ENCODE measurements at places on chromosomes 1 and 21.
A peak's percentile ranks its signal among the peaks of the same experiment; 100 is the strongest.

DNA sequence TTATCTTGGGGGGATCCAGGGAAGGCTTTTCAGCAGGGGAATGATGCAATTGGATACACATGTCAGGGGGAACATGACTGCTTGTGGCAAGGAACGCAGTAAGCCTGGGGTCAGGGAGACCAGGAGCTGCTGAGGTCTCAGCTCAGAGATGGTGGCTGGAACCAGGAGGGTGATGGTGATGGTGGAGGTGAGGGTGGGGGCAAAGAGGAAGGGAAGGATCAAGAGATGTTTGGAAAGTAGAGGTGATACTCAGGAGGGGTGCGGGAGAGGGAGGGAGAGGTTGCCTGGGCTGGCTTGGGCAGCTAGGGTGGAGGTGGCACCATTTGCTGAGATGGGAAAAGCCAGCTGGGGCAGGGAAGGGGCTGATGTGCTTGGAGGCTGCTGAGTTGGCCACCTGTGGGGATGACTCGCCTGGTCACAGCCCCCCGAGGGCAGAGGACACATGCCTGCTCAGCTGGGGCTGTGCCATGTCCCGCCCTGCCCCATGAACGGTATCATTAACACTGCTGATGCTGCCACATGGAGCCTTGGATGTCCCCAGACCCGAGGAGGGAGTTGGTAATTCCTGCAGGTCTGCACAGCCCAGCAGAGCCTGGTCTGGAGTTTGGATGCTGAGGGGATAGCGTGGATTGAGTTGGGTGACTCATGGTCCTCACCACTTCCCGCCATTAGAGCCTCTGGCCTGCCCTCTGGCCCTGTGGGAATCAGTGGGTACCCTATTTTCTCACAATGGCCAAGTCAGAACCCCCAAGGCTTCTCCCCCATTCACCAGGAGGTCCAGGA is 6.3 kb upstream of the PADI1 start:
- DNase-seq = no peak

GRCh38 chr1:202158810-202159533 is 1.4 kb downstream of the PTPN7 start:
- no peak for DNase-seq

GRCh38 chr1:207510444-207510843 is 14.5 kb downstream of the CR1 start:
- no peak for DNase-seq

DNA sequence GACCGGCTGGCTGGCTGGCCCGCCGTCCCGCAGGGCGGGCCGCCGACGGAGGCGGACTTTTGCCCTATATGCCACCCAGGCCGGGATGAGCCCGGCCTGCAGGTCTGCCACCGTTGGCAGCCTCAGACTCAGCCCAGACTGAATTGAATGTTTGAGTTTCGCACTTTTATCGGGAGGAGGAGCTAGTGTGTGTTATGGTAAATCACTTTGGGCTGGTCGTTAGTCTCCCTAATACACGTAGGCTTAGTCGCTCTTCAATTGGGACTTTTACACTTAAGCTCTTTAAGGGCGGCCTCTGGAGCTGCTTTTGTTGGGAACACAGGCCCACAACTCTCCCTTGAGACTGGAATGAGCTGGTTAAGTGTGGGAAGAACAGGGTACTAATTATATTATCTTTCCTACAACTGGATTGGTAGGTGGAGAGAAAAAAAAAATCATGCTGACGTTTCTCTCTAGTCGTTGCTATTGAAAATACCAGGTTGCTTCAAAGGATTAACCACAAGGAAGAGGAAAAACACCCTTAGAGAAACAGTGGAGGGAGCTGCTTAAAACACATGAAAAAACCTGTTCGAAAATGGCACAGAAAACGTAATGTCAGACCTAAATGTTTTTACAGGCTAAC is 1.4 kb upstream of the IRF2BP2 start:
- peak; percentile 82 for DNase-seq

- peak; percentile 59 for DNase-seq
These were observed 16.3 kb downstream of the IER5 start for GRCh38 chr1:181104790-181105133.

DNA sequence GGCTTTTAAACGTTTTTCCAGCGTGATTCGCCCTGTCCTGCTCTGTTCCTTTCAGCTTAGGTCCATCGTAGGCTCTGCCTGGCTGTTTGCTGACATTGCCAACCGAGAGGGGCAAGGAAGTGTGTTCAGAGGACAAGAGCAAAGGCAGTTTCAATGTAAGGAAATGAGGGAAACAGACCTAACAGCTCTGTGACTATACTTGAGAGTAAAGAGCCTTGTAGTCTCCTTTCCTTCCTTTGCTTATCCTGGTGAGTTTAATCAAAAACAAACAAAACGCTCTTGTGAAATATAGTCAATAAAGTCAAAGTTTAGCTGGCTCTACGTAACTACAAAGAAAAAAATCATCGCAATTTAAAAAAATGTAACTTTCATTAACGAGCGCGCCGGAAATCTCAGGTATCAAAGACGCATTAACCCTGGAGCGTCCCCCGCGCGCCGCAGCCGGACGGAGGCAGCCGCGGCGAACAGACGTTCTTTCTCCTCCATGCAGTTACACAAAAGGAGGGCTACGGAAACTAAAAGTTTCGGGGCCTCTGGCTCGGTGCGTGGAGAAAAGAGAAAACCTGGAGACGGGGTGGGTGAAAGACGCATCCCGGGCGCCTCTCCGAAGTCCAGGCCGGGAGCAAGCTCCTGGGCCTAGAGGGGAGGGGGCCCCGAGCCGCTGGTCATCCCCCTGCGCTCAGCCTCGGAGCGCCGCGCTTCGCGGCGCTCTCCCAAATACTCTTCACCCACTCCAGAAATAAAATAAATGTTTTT is 617 bp upstream of the ADGRL2 start:
- no peak for DNase-seq

DNA sequence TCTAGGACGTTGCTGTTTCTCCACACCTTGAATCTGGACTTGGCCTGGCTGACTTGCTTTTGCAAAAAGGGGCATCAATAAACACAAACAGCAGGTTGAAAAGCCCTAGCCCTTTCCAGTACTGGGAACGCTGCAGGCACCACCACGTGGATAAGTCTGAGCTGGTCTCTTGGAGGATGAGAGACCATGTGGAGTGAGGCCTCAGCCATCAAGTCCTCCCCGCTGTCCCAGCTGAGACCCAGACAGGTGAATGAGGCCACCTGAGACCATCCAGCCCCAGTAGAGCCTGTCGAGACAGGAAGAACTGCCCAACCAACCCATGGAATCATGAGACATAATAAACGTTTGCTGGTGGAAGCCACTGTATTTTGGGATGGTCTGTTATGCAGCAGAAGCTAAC is 688.7 kb downstream of the PTPRU start:
- no peak for DNase-seq

- no peak for DNase-seq
These were observed 70.5 kb upstream of the RUNX1 start for GRCh38 chr21:35119501-35120047.

GRCh38 chr1:35971601-35972000 is 40.7 kb downstream of the AGO3 start:
- no peak for DNase-seq

DNA sequence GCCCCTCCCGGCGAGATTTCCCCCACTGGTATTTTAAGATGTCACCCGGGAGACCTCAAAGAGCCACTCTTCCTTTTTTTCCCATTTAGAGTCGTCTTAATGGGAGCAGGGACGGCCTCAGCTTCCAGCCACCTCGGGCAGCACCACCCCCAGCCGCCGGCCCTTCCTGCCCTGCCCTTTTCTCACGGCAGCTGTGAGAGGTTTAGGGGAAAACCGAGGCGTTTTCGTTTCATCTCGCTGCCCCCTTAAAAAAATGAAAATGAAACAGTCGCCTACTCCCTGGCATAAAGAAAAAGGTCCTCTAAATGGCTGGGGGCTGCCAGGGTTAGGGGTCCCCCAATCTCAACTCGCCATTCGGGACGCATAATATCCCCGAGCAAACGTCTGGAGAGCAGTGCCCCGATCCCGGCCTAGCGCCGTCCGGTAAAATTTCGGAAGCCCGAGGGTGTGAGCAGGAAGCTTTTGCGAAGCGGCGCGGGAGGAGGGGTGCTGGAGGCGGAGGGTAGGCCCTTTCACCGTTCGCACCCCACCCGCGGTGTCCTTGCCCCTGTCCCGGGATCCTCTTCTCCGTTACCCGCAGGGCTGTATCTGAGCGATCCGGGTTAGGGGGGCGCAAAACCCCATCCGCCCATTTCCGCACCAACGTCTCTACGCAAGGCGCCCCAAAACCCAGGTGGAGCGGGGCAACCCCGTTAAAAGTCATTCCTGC is 1.2 kb downstream of the RUNX3 start:
- peak; percentile 49 for DNase-seq

GRCh38 chr1:86149591-86149990 is 7.0 kb downstream of the COL24A1 start:
- DNase-seq = no peak

DNA sequence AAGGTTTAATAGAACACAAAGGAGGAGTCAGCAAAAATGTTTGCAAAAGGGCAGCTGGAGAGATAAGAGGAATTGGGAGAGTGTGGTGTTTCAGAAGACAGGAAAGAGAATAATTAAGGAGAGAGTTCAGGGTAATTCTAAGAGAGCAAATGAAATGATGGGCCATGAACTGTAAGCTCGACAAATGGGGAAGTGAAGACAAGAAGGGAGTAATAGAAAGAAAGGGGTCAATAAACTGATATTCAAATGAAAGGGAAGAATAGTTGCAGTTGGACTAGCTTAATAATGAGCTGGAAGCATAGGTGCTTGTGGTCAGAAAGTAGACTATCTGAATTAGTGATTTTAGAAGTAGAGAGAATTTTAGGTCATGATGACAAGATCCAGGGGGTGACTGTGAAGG is 15.6 kb upstream of the RNF220 start:
- no peak for DNase-seq

GRCh38 chr1:96487394-96487793 is 234.2 kb upstream of the PTBP2 start:
- no peak for DNase-seq

DNA sequence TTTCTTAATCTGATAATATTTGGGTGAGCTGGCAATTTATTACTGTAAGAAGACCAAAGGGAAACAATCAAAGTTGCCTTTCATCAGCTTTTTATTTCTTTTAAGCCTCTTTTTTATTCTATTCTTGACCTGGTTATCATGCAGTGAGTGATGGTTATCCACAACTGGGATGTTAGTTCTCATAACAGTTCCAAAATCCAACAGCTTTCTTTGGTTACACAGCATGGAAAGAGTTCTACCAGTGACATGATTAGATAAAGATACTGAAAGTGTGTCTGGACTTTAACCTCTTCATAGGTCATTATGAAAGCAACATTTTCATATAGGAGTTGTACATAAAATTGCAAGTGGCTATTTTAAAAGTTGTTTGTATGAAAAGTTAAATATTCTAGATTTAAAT is 163.0 kb downstream of the SYT2 start:
- DNase-seq = no peak

GRCh38 chr1:43227143-43227764 is 42.5 kb upstream of the TMEM125 start:
- DNase-seq = peak; percentile 76

- peak; percentile 49 for DNase-seq
These were observed 185.2 kb downstream of the FAF1 start for GRCh38 chr1:50774759-50775351.

- DNase-seq = no peak
These were observed 587.1 kb downstream of the LMO4 start for GRCh38 chr1:87915771-87916170.

- peak; percentile 99 for DNase-seq
These were observed 247 bp upstream of the DOP1B start for GRCh38 chr21:36156339-36156814.

DNA sequence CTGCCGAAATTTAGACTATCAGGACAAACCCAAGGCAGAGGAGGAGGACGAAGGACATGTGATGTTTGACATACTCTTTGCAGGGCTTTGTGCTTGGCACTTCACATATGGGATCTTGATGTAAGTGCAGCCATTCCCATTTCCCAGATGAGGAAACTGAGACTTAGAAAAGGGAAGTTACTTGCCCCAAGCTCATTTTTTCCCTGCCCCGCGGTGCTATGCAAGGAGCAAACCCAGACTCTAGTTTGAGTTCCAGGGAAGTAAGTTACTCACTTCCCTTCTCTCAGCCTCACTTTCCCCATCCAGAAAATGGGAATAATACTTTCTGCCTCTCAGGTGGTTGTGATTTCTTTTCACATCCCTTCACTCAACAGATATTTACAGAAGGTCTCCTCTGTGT is 4.5 kb upstream of the FOXO6 start:
- DNase-seq = no peak

GRCh38 chr21:42237577-42237976 is 18.6 kb downstream of the ABCG1 start:
- peak; percentile 29 for DNase-seq

- no peak for DNase-seq
These were observed 96.8 kb downstream of the TNR start for GRCh38 chr1:175646439-175647209.

DNA sequence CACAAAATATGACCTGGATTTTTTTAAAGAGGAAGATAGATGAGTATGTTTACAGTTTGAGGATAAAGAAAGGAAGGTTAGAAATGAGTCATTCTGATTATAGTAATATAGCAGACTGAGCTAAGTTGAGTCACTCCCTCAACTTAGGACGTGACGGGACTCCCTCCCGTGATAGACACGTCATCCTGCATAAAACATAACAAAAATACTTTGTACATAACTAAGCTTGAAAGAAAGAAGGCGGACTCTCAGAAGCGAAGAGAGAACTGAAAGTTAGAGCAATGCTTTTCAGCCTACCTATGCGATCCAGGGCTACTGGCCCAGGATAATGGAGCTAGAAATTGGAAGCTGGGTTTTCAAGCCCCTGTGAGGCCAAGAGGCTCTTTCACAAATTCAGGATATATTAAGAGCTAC is 53.0 kb upstream of the DESI2 start:
- DNase-seq = peak; percentile 9

- DNase-seq = no peak
These were observed 117.3 kb downstream of the KAZN start for GRCh38 chr1:14715802-14716201.

DNA sequence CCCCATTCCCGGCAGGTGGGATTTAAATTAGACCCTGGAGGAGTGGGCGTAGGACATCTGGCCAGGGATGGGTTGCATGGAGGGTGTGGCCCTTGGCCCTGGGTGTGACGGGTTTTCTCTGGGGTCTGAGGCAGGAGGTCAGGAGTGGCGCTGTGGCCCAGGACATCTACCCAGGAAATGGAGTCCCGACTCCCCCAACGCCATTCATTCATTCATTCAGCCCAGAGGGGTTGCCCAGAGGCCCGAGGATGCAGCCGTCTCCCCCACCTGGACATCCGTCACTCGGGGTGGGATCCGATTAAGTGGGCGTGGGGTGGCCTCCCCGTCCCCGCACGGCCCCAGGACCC is 663 bp downstream of the ATP13A2 start:
- no peak for DNase-seq

DNA sequence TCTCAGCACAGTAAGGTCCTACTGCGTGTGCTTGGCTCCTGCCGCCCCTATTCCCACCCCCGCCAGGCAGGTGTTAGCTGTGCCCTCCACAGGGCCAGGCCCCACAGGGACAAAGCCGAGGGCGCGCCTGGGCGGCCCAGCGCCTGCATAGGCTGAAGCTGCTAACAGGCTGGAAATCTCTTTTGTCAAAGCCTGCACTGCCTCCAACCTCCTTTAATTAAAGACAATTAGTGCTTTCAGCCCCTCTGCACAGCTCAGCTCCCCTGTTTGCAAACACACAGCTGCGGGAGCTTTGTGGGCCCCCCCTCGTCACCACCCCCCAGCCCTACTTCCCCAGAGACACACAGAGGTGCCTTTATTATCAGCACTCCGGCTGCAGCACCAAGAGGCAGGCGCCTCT is 95.9 kb downstream of the EPHB2 start:
- DNase-seq = no peak

GRCh38 chr1:233641029-233641428 is 27.1 kb downstream of the KCNK1 start:
- no peak for DNase-seq

- DNase-seq = no peak
These were observed 51.5 kb upstream of the VAV3 start for GRCh38 chr1:108016451-108016920.
